ENCODE measurements at places on chromosomes 13 and 19.

- no peak for DNase-seq
These were observed 66.8 kb upstream of the MED4 start for GRCh38 chr13:48161530-48162179.

GRCh38 chr13:49347650-49348385, 96.0 kb downstream of the CAB39L start:
- DNase-seq: no peak

GRCh38 chr13:105177265-105177900, 1358.1 kb downstream of the EFNB2 start:
- DNase-seq: peak; percentile 65

DNA sequence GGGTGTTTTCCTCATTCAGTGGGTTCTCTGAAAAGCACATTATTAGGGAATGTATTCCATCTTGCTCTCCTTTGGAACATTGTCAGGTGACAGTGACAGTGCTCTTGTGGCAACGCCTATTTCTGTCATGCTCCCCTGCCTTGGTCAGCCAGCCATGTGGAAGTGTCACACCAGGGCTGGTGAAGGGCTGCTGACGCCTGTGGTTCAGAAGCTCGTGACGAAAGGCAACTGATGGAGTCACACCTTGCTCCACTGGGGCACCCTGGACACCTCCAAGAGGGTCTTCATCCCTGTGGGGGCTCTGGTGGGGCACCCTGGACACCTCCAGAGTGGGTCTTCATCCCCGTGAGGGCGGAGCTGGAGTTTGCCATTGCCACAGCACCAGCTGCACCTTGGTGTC, 68.9 kb upstream of the GPR183 start:
- DNase-seq: no peak

DNA sequence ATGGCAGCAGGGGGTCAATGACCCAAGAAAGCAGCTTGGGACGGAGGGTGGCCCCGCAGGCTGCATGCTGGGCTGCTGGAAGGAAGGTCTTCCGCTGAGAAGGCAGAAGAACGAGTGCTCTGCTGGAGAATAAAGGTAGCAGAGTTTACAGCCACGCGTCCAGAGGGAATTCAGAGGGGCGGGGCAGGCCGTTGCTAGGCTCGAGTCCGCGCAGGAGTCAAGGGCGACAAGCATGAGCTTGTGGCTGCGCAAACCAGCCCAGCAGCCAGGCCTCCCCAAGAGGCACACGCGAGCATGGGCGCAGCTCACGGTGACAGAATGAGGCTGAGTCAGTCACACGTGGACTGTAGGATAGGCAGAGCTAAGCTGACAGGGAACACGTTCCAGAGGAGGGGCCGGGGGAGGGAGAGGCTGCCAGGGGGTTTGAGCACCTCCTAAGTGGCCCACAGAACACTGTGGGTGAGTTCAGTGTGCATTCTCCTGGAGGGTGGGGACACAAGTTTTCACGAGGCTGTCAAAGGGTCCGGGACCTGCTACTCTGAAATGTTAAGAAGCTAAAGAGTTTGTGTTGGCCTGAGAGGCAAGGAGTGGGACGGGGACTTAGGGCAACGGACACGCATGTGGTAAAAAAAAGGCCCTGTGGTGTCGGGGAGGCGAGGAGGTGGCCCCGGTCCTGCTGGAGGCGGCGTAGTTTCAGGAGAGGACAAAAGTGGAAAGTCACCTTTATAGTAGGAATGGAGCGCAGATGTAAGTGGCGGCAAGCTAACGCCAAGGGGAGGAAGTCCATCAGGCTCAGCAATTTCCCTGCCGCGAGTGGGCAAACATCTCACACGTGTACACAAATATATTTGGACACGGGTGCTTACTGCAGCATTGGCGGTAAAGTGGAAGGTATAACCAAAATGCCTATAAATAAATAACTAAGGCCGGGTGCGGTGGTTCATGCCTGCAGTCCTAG, 17.7 kb downstream of the RFX2 start:
- peak; percentile 42 for DNase-seq

GRCh38 chr19:17303940-17304267, 679 bp upstream of the ABHD8 start:
- no peak for DNase-seq

GRCh38 chr13:102761071-102761470, 12.5 kb downstream of the TEX30 start:
- no peak for DNase-seq

DNA sequence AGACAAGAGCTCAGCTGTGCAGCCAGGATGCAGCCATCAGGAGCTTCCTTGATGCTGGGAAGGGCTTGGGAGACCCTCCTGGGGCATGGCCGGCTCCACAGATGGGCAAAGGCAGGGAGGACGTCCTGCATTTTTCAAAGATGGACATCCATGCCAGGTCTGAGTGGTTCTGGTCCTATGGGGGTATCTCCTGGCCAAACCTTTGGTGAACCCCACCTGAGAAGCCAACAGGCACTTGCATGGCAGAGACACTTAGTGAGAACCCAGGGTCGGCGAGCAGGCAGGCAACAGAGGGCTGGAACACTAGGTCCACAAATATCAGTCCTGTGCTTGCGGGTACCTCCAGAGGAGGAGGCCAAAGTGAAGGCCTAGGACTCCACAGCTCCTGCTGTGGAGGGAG, 70.0 kb downstream of the KCTD15 start:
- no peak for DNase-seq

- DNase-seq: no peak
These were observed 645.4 kb upstream of the MIR17HG start for GRCh38 chr13:90702050-90702449.

GRCh38 chr13:31199527-31199848, 287 bp upstream of the B3GLCT start:
- no peak for DNase-seq

GRCh38 chr19:6976197-6976596, 45.0 kb downstream of the MBD3L2B start:
- DNase-seq: no peak

- peak; percentile 71 for DNase-seq
These were observed 312.5 kb downstream of the DCLK1 start for GRCh38 chr13:35818633-35819067.

DNA sequence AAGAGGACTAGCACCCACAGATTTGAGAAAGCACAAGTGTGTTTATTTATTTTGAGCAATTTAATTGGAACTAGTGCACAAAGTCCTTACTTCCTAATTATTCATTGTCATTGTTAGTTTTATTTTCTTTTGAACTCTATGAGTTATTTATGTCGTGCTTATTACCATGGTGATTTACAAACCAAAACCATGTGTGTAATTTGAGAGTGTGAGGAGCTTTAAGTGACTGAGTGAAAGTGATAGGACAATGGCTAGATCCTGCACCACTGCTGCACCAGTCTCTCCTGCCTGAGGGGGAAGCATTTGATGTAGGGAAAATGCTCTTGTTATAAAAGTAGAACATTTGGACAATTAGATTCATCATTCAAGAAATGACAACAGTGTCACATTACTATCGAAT, 172.3 kb upstream of the KLF12 start:
- peak; percentile 8 for DNase-seq

DNA sequence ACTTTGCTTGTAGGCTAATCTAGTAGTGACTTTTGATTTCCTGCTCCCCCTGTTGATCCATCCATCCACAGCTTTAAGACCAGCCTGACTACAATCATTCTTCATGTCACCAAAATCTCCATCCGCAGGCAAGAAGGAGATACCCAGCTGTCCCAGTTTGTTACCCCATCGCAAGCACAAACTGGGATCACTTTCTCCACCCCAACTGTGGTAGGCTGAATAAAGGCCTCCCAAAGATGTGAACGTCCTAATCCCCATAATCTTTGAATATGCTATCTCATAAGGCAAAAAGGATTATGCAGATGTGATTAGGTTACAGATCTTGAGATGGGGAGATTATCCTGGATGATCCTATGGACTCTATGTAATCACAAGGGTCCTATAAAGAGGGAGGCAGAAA, 202.0 kb downstream of the ENOX1 start:
- no peak for DNase-seq

DNA sequence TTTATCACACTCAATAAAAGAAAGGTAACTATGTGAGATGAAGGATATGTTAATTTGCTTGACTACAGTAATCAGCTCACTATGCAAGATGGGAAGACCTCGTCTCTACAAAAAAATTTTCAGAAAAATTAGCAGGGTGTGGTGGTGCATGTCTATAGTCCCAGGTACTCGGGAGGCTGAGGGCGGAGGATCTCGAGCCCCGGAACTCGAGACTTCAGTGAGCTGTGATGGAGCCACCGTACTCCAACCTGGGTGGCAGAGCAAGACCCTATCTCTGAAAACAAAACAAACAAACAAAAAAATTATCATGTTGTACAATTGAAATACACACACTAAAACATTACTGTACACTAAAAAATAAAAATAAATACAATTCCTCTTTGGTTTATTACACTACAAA, 376.7 kb upstream of the KLHL1 start:
- no peak for DNase-seq

GRCh38 chr13:35140831-35141230, 198.8 kb downstream of the NBEA start:
- DNase-seq: no peak

- DNase-seq: no peak
These were observed 698.8 kb downstream of the LIG4 start for GRCh38 chr13:107516517-107516916.

GRCh38 chr19:32914879-32915660, 45.5 kb upstream of the SLC7A9 start:
- no peak for DNase-seq

- DNase-seq: no peak
These were observed 39.0 kb upstream of the C13orf46 start for GRCh38 chr13:114012921-114013320.

DNA sequence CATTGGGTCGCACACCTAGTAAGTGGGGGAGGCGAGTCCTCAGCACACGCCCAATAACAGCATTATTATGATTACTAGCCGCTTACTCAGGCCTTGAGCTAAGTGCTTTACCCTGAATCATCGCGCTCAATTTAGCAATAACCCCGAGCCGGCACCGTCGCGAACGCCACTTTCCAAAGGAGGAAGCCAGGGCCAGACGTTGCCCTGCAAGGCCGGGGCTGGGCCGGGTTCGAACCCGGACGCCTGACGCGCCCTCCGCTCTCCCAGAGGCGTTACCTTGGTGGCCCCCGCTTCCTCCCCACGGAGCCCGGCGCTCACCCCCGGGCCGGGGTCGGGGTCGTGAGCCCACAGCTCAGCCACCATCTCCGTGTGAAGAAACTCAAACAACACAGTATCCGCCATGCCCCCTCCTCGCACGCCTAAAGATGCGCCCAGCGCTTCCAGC, at the start of gene TRAPPC6A:
Gene TRAPPC6A, minus strand, starts transcription at position 421 of the 445 bp plus-strand sequence. Its CDS starts 19 bp downstream, at position 402.
- DNase-seq: peak; percentile 41

GRCh38 chr13:30882026-30882850, 23.8 kb upstream of the MEDAG start:
- DNase-seq: no peak

DNA sequence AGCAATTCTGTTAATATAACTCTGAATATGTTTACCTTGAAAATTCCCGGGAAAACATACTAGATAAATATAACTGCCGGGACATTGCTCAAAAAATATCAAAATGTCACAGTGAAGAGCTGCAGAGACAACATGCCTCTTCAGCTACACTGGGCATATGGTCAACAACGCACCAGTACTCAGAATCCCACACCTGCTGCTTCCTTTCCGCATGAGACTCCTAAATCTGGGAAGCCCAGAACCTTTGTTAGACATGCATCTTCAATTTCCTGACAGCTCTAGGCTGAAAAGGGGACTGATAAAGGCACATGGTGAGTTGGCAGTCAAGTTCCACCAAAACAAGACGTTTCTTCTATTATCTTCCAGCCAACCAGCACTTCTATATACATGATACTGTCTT, 53.7 kb downstream of the USP12 start:
- no peak for DNase-seq
